Activated T-cell treated with anti-CD3 and anti-CD28 coated beads, Interleukin-2, amount 50 U/mL, for 1 hour (primary cell): ENCODE measurements at places on chromosomes 13 and 19.

DNA sequence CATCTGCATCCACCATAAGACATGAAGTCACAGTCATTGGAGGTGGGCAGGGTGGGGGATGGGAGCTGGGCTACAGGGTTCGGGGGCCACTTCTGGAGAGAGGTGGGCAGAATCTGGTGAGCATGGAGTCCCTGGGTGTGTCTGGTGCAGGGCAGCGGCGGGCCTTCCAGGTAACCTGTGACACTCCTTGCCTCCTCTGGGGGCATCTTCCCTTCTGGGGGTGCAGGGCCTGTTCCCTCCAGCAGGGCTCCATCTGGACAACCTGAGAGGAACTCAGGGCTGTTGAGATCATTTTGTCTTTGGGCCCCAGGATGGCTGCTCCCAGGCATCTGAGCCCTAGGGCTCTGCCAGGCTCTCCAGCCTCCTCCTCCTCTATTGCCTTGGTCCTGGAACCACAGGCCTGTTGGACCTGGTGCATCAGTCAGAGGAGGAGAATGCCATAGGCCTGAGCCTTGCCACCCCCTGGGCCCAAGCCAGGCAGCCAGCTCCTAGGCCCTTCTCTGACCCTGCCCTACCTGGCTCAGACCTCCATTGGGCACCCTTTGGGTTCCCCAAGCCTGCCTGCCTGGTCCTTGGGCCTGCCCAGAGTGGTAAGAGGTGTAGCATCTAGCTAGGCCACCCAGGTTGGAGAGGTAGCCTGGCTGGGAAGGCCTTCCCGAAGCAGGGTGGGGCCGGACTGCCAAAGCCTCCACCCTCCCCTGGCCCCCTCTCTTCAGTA lies 13.4 kb downstream of the LYL1 start:
- peak; percentile 39 for DNase-seq

DNA sequence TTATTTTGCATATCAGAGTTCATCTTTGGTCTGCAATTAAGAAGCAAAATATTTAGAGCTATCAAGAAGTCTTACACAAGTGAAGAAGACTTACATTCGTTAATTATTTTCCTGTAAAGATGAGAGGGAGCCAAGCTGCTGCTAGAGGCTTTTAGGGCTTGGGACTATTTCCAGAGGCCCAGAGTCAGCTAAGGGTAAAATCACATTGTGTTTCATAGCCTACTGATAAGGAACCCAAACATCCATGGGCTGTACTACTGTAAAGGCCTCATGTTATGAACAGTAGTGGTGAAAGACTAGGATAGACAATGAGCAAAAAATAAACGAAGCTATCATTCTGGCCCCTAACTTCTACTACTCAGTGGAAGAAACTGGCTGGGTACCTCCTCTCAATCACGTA lies 10.9 kb upstream of the TEX30 start:
- DNase-seq = no peak

DNA sequence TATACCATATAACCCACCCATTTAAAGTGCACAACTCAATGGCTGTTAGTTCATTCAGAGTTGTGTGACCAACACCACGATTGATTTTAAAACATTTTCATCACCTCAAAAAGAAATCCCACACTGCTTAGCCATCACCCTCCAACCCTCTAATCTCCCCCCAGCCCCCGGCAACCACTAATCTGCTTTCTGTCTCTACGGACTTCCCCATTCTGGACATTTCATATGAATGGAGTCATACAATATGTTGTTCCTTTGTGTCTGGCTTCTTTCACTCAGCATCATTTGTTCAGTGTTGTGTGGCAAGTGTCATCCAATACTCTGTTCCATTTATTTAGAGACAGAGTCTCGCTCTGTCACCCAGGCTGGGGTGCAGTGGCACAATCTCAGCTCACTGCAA lies 4.0 kb upstream of the PNMA8B start:
- no peak for DNase-seq

- no peak for DNase-seq
Measured at GRCh38 chr13:73465617-73465971, 406.8 kb downstream of the KLF5 start.

- no peak for DNase-seq
Measured at GRCh38 chr13:91986761-91987483, 588.5 kb downstream of the GPC5 start.

- DNase-seq = peak; percentile 23
Measured at GRCh38 chr19:4909156-4909896, at the start of gene UHRF1. Gene UHRF1 (plus strand): TSS chr19:4909501. CDS start chr19:4910886, 1,385 bp downstream.
